Subcutaneous preadipocyte (primary cell): ENCODE measurements at places on chromosomes 6 and 20. TPM values are rescaled to one million over a fixed set of nuclear protein-coding genes. Genes with fewer than 3 reads are reported as not detected.

The SLC44A4 gene
- not detected in 2 replicates for total RNA-seq

The SSTR4 gene
- total RNA-seq = not detected in 2 replicates

The TMEM170B gene
- 2.6 and 2.9 TPM in 2 replicates for total RNA-seq

The ERVFRD-1 gene
- not detected in 2 replicates for total RNA-seq

The ALDH8A1 gene
- 0.98 and 1.5 TPM in 2 replicates for total RNA-seq

The ZBTB46 gene
- total RNA-seq = under 0.01 and 0.98 TPM in 2 replicates

The HIVEP2 gene
- 9.6 and 16.2 TPM in 2 replicates for total RNA-seq

The CST2 gene
- not detected in 2 replicates for total RNA-seq

The MLIP gene
- total RNA-seq = not detected in 2 replicates

The EPPIN gene
- total RNA-seq = not detected in 2 replicates

The HCRTR2 gene
- total RNA-seq = not detected in 2 replicates

The TBC1D7 gene
- 13.6 and 15.6 TPM in 2 replicates for total RNA-seq

The EMILIN3 gene
- not detected in 2 replicates for total RNA-seq

The KIF25 gene
- not detected in 2 replicates for total RNA-seq

The AFDN gene
- total RNA-seq = 35.3 and 80.0 TPM in 2 replicates

The BCAS4 gene
- total RNA-seq = 2.6 and 3.7 TPM in 2 replicates

The HNF4A gene
- total RNA-seq = not detected in 2 replicates

The HTR1E gene
- total RNA-seq = not detected in 2 replicates

The COX4I2 gene
- total RNA-seq = not detected in 2 replicates

The UBE2V1 gene
- 85.0 and 96.3 TPM in 2 replicates for total RNA-seq

The COL12A1 gene
- total RNA-seq = 25.7 and 151 TPM in 2 replicates

The AVP gene
- not detected in 2 replicates for total RNA-seq

The C6orf15 gene
- not detected in 2 replicates for total RNA-seq

The EDN3 gene
- not detected in 2 replicates for total RNA-seq

The ZSCAN16 gene
- 1.1 and 2.2 TPM in 2 replicates for total RNA-seq

The CGAS gene
- total RNA-seq = 3.3 and 10.9 TPM in 2 replicates

The BEND3 gene
- 3.7 and 6.3 TPM in 2 replicates for total RNA-seq

The RAMACL gene
- 2.5 and 5.5 TPM in 2 replicates for total RNA-seq

The TNF gene
- not detected in 2 replicates for total RNA-seq

The SNAI1 gene
- total RNA-seq = under 0.01 TPM in 2 replicates

The SLC26A8 gene
- total RNA-seq = under 0.01 TPM in 1 of 2 replicates, not detected in the other

The CSNK2B gene
- total RNA-seq = 130 and 189 TPM in 2 replicates

The PRL gene
- not detected in 2 replicates for total RNA-seq

The RSPO4 gene
- not detected in 2 replicates for total RNA-seq

The SPTLC3 gene
- total RNA-seq = 8.5 and 10.0 TPM in 2 replicates

The HUS1B gene
- 0.59 and 1.1 TPM in 2 replicates for total RNA-seq

The TPBG gene
- total RNA-seq = 44.5 and 90.7 TPM in 2 replicates

The SDC4 gene
- total RNA-seq = 65.4 and 65.5 TPM in 2 replicates

The FERMT1 gene
- 17.2 and 17.3 TPM in 2 replicates for total RNA-seq

The ZNF391 gene
- total RNA-seq = 1.1 and 2.0 TPM in 2 replicates

The HLA-DPA1 gene
- total RNA-seq = 3.1 and 7.0 TPM in 2 replicates

The ACTL10 gene
- total RNA-seq = 1.5 and 3.9 TPM in 2 replicates

The DEFB123 gene
- not detected in 2 replicates for total RNA-seq

The SH3BGRL2 gene
- 1.6 and 2.2 TPM in 2 replicates for total RNA-seq

The TMC2 gene
- under 0.01 TPM in 1 of 2 replicates, not detected in the other for total RNA-seq
